Ureter (tissue), 1 donor: ENCODE measurements at places on chromosomes 6 and 20.
A peak's percentile ranks its signal among the peaks of the same experiment; 100 is the strongest.

DNA sequence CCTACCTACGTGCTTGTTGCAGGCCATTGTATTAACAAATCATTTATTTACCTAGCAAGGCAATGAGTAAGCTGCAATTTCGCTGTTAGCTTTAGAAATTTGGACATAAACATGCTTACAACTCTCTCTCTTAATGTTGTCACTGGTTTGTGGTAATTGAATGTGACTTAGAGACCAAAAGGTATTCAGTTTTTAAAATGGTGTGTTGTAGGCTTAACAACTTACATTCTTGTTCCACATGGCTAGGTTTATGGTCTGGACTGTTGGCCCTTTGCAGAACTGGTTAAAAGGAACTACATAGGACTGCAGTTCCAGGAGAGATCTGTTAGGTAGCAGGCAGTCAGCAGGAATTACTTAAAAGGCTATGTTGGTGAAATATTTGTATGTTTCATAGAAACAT lies 10.3 kb upstream of the CTAGE9 start:
- DNase-seq: no peak

- no peak for DNase-seq
These were observed 56.9 kb downstream of the RAMACL start for GRCh38 chr6:166529586-166529985.

GRCh38 chr6:87641065-87641692 lies 51.2 kb downstream of the ORC3 start:
- DNase-seq: no peak

DNA sequence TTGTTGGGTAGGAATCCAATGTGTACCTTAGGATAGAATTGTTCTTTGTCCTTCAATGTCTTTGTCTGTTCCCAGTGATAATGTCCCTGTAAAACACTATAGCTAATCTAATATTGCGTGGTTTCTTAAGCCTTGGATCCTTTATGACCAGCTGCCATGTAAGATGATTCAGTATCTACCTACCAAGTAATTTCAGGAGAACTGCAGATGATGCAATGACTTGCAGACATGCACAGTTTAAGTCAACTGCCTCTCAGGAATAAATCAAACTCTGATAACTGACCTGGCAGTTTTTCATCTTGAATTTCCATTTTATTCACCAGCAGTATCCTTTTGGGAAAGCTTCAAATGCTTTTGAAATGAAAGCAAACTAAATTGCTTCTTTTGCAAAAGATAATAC lies 157.8 kb downstream of the TPBG start:
- no peak for DNase-seq

- no peak for DNase-seq
These were observed 116.7 kb downstream of the SIM1 start for GRCh38 chr6:100347901-100348550.

- DNase-seq: no peak
These were observed 25.5 kb downstream of the DCDC2 start for GRCh38 chr6:24332317-24332716.

- no peak for DNase-seq
These were observed 149.1 kb upstream of the IMPG1 start for GRCh38 chr6:76221525-76221924.

DNA sequence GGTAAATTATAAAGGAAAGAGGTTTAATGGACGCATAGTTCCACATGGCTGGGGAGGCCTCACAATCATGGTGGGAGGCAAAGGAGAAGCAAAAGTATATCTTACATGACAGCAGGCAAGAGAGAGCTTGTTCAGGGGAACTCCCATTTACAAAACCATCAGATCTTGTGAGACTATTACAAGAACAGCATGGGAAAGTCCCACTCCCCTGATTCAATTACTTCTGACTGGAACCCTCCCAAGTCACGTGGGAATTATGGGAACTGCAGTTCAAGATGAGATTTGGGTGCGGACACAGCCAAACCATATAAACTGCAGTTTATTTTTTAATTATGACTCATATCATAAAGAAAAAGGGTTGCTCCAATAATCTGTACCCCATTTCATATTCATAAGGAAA lies 22.3 kb upstream of the HLA-DQA2 start:
- DNase-seq: no peak

GRCh38 chr6:134819863-134820800 lies 129.8 kb downstream of the ALDH8A1 start:
- no peak for DNase-seq

DNA sequence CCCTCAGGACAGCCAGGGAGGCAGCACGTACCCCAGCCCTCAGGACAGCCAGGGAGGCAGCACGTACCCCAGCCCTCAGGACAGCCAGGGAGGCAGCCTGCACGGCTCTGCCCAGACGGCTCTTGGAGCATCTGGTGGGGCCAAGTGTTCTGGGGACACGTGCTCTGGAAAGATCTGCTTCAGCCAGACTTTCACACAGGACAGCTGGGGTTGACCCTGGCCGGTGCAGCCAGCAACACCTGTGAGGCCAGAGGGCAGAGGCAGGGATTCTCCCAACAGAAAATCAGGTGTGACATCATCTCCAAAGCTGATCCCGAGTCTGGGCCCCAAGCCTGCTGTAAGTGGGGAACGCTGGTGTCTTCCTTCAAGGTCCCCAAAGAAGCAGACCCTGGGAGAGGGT lies 55.5 kb upstream of the SLCO4A1 start:
- DNase-seq: no peak

DNA sequence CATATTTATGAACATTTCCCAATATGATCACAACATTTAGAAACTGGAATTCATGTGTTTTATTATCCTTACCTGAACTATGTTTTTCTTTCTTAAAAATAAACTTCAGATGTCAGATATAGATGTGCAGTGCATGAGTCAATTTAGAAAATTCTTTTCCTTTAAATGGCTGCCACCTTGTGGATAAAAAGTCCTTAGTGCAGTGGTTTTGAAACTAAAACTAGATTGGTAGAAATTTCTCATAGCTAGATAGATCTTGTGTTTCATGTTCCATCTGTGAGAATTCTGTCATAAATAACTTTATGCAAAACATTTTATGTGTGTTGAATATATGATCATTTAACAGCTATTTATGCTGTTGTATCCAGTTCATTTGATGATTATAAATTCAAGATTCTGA lies 134.9 kb downstream of the KLHL32 start:
- DNase-seq: no peak

DNA sequence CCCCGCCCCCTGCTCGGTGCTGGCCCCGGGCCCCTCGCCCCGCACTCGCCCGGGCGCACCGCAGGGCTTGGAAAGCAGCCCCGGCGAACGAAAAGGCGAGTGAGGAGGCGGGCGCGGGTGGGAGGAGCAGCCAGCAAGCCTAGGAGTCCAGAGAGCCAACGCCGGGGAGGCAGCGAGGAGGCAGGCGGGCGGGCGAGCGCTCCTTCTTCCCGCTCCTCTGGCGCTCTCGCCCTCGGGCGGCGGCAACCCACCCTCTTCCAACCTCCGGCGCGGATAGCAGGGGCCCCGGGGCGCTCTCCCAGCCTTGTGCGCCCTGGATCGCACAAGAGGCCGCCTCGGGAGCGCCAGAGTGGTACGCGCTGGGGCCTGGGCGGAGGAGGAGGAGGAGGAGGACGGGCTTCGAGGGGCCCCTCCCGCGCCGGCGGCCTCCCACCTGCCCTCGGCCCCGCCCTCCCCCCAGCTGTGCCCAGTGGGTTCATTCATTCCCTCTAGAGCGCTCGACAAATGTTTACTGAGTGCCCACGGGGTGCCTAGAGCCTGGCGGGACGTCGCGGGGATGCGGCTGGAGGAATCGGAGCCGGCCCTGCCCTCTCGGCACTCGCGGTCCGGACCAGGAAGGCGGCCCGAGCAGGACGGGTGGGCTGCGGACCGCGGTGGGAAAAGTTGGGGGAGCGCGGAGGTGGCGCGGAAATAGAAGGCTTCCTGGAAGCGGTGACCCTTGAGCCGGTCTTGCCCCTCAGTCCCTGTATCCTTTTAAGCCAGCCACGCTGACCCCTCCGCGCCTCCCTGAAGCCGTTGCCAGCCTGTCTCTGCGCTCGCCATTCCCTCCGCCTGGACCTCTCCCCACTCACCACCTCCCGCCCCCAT lies at the start of gene BMP7:
Gene BMP7, minus strand, starts transcription at position 351 of the 867 bp plus-strand sequence. CDS start 519 bp downstream, outside the sequence.
- DNase-seq: no peak

- no peak for DNase-seq
These were observed 493.8 kb upstream of the MANEA start for GRCh38 chr6:95083506-95083905.

GRCh38 chr6:28711325-28711724 lies 185.6 kb downstream of the GPX5 start:
- DNase-seq: no peak

DNA sequence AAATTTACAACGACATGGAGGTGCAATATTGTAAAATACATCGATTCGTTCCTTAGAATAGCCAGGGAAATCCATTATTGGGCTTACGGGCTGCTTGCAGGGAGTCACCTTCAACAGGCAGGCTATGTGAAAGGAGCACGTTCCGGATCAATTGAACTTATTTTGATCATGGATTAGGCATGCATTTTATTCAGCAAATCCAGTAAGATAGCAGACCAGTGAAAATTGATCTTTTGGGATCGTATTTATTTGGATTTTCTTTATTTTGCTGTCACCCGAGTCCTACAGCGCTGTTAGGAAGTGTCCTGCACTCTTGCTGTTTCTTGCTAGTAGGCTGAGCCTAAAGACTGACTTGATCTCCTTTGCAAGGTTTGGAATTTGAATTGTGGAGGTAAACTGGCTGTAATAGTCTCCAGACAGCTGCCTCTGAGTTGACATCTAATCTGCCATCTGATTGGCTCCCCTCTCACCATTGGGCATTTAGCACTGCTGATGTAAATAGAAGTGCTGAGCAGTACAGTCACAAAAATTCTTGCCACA lies 3.0 kb downstream of the ARID1B start:
- DNase-seq: peak; percentile 64

- no peak for DNase-seq
These were observed at the start of gene METTL24 for GRCh38 chr6:110357664-110358552. METTL24 (minus strand) TSS chr6:110358349; CDS start chr6:110358272, 77 bp downstream.

GRCh38 chr20:29689411-29690225 lies 1567.8 kb upstream of the DEFB115 start:
- DNase-seq: no peak

- DNase-seq: no peak
These were observed 18.3 kb upstream of the PYGB start for GRCh38 chr20:25229486-25230165.

DNA sequence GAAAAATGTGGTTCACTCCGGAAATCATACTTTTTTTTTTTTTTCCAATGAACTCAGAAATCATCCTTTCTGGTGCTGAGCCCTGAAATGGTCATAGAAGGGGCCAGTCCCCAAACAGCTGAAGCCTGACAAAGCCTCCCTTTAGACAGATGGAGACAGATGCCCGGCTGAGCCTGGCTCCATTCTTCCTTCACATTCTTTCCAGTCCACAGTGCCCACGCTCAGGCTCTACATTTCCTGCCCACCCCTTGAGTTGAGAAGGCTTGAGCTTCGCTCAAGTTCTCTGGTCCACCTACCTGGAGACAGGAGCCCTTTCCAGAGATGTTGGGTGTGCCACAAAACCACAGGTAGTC lies 41.2 kb downstream of the KCNK5 start:
- no peak for DNase-seq

DNA sequence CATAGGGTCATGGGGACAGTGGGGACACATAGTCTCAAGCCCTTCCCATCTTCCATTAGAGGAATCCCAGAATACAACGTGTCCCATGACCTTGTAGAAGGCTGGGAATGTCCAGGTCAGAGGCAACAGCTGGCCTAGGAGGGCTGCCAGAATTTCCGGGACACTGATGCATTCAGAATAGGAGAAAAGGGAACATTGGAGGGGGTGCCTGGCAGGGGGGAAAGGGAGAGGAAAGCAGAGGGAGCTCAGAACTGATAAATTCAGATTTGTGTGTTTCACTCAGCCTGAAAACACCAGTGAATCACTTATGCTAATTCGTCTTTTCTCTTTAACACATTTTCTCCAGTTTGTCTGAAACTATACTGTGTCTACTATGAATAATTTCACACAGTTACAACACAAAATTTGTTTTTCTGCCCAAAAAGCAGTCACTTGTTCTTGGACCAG lies 35.5 kb upstream of the BMP2 start:
- no peak for DNase-seq

DNA sequence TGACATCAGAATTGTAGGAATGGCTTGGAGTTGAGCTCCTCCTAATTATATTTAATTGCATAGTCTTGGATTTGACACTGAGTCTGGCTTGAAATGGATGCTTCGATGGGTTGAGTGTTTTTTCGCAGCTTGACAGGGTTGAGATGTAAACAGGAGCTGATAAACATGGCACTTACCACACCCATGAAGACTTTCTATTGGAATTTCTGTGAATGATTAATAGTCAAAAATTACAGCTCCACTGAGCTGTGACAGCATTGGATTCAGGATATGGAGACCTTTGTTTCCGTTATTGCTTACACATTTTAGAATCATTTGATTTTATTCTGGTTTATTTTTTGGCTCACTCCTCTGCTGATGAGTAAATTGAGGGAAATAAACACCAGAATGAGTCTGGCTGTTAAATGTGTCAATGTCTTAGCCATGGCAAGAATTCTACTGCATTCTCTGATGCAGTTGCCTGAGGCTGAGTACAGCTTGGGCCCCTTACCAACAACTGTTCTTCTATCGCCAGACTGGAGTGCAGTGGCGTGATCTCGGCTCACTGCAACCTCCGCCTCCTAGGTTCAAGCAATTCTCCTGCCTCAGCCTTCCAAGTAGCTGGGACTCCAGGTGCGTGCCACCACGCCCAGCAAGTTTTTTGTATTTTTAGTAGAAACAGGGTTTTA lies 128.1 kb upstream of the DOK5 start:
- no peak for DNase-seq

- DNase-seq: peak; percentile 47
These were observed 668 bp downstream of the PKIB start for GRCh38 chr6:122610690-122611455.

- no peak for DNase-seq
These were observed 91.5 kb downstream of the RIMS1 start for GRCh38 chr6:71977884-71978283.

- DNase-seq: no peak
These were observed 347.3 kb downstream of the THBS2 start for GRCh38 chr6:168906391-168906790.

- DNase-seq: no peak
These were observed 148.3 kb upstream of the IMPG1 start for GRCh38 chr6:76220805-76221204.

- no peak for DNase-seq
These were observed 101.8 kb upstream of the AKIRIN2 start for GRCh38 chr6:87803791-87804190.

DNA sequence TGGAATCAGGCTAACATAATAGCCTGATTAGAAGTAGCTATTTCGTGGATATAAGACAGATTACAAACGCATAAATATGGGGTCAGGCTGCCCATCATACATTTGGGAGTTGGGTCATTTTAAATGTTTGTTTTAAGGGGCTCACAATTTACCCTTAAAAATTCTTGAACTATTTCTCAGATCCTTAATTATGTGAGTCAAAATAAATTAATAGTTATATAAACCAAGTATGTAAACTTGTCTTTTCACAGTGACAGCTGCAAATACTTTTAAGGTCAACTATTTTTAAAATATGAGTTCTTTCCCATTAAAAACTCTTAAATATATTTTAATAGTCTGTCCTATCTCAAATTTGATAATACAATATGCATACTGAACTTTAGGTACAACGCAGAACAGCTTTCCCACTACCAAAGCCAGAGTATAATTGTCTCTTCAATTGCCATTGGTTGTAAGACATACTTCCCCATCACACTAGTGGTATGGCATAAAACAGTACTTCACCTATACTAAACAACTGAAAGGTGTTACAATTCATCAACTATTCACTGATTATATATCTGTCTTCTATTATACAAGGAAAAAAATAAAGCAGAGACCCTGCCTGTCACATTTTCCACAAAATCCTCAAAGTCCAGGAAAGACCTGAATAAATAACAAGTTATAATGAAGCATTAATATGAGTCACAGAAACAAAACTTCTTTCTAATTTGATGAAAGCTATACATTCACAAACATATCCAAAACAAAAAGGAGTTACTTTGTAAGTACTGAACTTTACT lies 80.8 kb upstream of the COL21A1 start:
- DNase-seq: no peak
